ENCODE measurements at places on chromosomes 3 and 15. TPM values are rescaled to one million over a fixed set of nuclear protein-coding genes. Genes with fewer than 3 reads are reported as not detected.

CP gene
- total RNA-seq, result 30.2 TPM

GUCA1C gene
- not detected for total RNA-seq

GP9 gene
- total RNA-seq, result not detected

CHRD gene
- 12.1 TPM for total RNA-seq

NUDT16 gene
- total RNA-seq, result 27.2 TPM

- H3K27me3 ChIP-seq, result no peaks in the 10 kb centered on the region
- no peak for DNase-seq
- H3K36me3 ChIP-seq, result no peaks in the 10 kb centered on the region
- H3K4me3 ChIP-seq, result no peak overlapping the region
- no peak overlapping the region for H3K27ac ChIP-seq
These were observed 75.1 kb upstream of the MELTF start for GRCh38 chr3:197104738-197105137.

- H3K4me1 ChIP-seq, result no peaks in the 10 kb centered on the region
- no peaks in the 10 kb centered on the region for H3K27me3 ChIP-seq
- no peaks in the 10 kb centered on the region for H3K36me3 ChIP-seq
- no peak overlapping the region for H3K4me3 ChIP-seq
- H3K27ac ChIP-seq, result no peak overlapping the region
- DNase-seq, result no peak
These were observed 257.2 kb upstream of the NECTIN3 start for GRCh38 chr3:110814170-110815007.

GRCh38 chr3:167864552-167864874 lies 129.0 kb downstream of the SERPINI1 start:
- H3K27ac ChIP-seq, result peak overlapping the region; percentile 26
- no peak for DNase-seq
- no peaks in the 10 kb centered on the region for H3K4me1 ChIP-seq
- H3K27me3 ChIP-seq, result no peaks in the 10 kb centered on the region
- H3K36me3 ChIP-seq, result no peaks in the 10 kb centered on the region
- H3K4me3 ChIP-seq, result no peak overlapping the region

GRCh38 chr15:77021803-77022381 lies 27.0 kb downstream of the PSTPIP1 start:
- no peak overlapping the region for H3K4me3 ChIP-seq
- H3K27me3 ChIP-seq, result no peaks in the 10 kb centered on the region
- DNase-seq, result no peak
- H3K27ac ChIP-seq, result no peak overlapping the region
- no peaks in the 10 kb centered on the region for H3K4me1 ChIP-seq

- no peaks in the 10 kb centered on the region for H3K36me3 ChIP-seq
- DNase-seq, result no peak
- peaks cover 14% of the 10 kb centered on the region for H3K4me1 ChIP-seq
- no peak overlapping the region for H3K4me3 ChIP-seq
- peak overlapping the region; percentile 82 for H3K27ac ChIP-seq
These were observed 68.3 kb downstream of the SMAD3 start for GRCh38 chr15:67133738-67134066.

DNA sequence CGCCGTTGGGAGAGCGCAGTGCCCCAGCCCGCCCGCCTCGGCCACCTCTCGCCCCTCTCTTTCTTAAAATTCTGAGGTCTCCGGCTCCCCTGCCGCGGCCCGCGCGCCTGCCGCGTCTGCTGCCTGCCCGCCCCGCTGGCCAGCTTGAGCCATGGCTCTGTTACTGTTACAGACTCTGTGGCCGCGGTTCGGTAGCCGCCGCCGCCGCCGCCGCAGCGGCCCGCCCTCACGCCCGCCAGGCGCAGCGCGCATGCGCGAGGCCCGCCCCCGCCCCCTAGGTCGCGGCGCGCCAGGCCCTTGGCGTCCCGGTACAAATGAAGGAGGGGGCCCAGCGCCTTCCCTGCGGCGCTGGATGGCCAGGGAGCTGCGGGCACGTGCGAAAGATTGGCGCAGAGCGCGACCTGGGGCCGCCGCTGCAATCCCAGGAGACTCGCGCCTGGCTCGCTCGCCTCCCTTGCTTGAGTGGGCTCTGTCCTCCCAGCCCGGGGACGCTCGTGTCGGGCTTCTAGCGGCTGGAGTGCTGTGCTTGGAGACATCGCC lies at the start of gene ONECUT1:
Gene ONECUT1 (minus strand): TSS at position 168 of the 540 bp plus-strand sequence. CDS start 452 bp downstream, outside the sequence.
- H3K4me3 ChIP-seq, result peak within 1 kb of the TSS; percentile 51
- DNase-seq, result no peak

DNA sequence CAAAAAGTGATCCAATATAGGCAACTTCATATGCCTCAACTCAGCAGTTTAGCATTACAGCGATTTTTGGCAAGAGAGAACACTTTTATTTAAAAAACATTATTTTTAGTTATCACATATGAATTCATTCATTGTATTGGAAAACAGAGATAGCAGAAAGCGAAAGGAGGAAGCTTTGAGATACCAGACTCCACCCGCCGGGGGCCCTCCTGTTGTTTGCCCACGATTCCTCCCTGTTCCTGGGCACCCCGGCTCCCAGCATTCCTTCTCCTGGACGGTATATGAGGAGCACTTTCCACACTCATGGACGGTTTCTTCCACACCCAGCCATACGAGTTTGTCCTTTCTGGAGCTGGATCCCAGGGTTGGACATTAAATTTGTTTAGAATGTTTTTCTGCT lies 18.2 kb downstream of the APBA2 start:
- no peak for DNase-seq
- no peaks in the 10 kb centered on the region for H3K4me1 ChIP-seq
- H3K4me3 ChIP-seq, result no peak overlapping the region
- H3K36me3 ChIP-seq, result no peaks in the 10 kb centered on the region

DNA sequence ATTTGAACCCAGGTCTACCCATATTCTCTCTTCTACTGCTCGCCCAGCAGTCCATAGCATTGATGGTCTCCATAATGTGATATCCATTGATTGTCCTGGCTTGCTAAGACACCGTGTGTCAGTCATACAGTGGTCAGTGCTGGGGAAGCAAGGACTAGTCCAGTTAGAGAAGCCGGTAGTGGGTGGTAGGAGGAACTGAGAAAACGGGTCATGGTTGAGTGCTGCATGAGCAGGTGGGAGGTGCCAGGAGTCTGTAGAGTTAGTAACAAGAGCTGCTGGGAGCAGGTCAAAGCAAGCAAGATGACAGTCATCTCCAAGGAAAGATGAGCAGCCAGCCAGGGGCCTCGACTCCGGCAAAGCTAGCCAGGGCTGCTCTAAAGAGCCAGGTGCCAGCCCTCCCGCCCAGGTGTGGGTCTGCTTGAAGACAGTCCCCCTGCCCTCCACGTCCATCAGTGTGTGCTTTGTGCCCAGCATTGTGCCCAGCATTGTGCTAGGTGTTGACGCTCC lies 29.5 kb upstream of the USP3 start:
- no peaks in the 10 kb centered on the region for H3K4me1 ChIP-seq
- peak overlapping the region; percentile 33 for H3K27ac ChIP-seq
- no peak overlapping the region for H3K4me3 ChIP-seq
- H3K36me3 ChIP-seq, result no peaks in the 10 kb centered on the region
- H3K27me3 ChIP-seq, result no peaks in the 10 kb centered on the region
- no peak for DNase-seq

- DNase-seq, result no peak
- no peaks in the 10 kb centered on the region for H3K27me3 ChIP-seq
- H3K4me3 ChIP-seq, result no peak overlapping the region
- no peaks in the 10 kb centered on the region for H3K36me3 ChIP-seq
- H3K4me1 ChIP-seq, result no peaks in the 10 kb centered on the region
- H3K27ac ChIP-seq, result no peak overlapping the region
These were observed 143.0 kb upstream of the PRR23C start for GRCh38 chr3:139187648-139188047.

DNA sequence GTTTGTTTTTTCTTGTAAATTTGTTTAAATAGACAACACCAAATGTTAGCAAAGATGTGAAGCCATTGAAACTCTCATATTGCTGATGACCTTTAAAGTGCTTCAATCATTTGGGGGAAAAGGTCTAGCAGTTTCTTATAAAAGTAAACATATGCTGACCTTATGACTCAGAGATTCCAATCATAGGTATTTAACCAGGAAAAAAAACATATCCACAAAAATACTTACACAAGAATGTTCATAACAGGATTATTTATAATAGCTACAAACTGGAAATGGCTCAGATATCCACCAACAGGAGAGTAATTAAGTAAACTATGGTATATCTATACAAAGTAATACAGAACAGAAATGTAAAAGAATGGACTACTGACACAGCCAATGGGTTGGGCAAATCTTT lies 27.1 kb upstream of the RORA start:
- H3K4me1 ChIP-seq, result no peaks in the 10 kb centered on the region
- no peak overlapping the region for H3K27ac ChIP-seq
- H3K4me3 ChIP-seq, result no peak overlapping the region
- no peaks in the 10 kb centered on the region for H3K27me3 ChIP-seq

Measured in breast epithelium (tissue), 4 donors.